ENCODE measurements at places on chromosomes 7 and 10.

DNA sequence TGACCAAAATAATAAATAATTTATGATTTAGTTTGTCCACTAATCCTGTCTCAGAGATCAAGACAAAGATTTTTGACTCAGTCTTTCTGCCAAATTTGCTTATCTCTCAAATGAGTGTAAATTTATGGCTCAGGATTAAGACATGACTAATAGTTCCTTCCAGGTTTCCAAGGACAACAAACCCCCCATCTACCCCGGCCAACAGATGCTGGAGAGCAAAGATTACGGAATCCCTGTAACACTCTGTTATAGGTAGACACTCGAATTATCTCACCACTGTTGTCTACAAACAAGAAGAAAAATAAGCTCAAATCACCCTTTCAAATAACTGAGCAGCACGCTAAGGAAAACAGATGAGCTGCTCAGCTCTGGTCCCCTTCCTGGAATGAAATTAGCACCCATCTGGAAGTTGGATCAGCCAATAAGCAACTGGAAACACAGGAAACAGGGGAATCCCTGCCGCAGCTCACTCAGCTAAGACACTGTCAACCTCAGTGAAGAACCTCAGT lies 56.8 kb upstream of the SVIL start:
- no peak for DNase-seq

GRCh38 chr10:17671307-17671706 lies 27.4 kb downstream of the STAM start:
- no peak for DNase-seq

DNA sequence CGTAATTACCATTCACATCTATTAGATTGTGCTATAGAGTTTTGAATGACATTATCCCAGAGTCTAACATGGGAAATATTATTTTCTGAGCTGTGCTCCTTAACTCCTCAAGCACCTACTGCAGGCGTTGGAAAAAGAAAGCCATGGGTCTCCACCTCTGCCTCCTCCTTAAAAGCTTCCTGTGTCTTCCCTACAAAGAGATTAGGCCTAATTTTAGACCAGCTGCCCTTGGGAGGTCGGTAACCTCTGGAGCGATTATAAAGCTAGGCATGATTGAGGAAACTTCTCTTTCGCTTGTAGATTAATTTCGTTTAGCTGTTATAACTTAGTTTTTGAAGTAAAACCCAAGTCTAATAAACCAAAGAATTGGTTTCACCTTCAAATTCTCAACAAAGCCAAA lies 75.2 kb downstream of the PLXDC2 start:
- DNase-seq = no peak

GRCh38 chr10:132065491-132066105 lies at the start of gene JAKMIP3:
TSS of gene JAKMIP3 (plus strand) at chr10:132065946. CDS start at chr10:132104809, 38,863 bp downstream.
- no peak for DNase-seq

- DNase-seq = no peak
Observed at GRCh38 chr7:150383710-150384397, 4.7 kb downstream of the ZNF775 start.

DNA sequence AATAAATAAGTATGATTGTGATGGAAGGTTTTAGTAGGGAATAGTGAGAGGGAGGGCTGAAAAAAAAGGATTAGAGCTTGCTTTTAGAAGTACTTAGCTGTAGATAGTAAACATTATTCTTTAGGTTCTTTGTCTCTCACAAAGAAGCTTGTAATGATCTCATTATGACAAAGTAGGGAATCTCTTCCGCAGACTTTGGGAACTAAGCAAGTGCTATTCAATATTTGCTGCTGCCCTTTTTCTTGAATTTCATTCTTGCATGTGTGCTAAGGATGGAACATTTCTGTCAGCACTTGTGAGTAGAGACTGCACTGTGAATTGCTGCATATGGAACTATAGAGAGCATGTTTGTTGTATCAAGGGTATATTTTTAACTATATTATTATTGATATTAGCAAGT lies 173.4 kb downstream of the ST7 start:
- no peak for DNase-seq

GRCh38 chr7:47474937-47475879 lies 106.7 kb downstream of the TNS3 start:
- no peak for DNase-seq

GRCh38 chr7:117403737-117404136 lies 23.6 kb downstream of the ASZ1 start:
- DNase-seq = no peak

- no peak for DNase-seq
Observed at GRCh38 chr7:100013328-100013676, 2.1 kb upstream of the ZKSCAN1 start.

- no peak for DNase-seq
Observed at GRCh38 chr7:158828133-158829020, 932 bp downstream of the ESYT2 start.

- no peak for DNase-seq
Observed at GRCh38 chr7:16412274-16413254, 8.8 kb downstream of the CRPPA start.

- no peak for DNase-seq
Observed at GRCh38 chr7:51158742-51159445, 157.7 kb downstream of the COBL start.

- DNase-seq = no peak
Observed at GRCh38 chr7:79182283-79182682, 271.2 kb downstream of the MAGI2 start.

DNA sequence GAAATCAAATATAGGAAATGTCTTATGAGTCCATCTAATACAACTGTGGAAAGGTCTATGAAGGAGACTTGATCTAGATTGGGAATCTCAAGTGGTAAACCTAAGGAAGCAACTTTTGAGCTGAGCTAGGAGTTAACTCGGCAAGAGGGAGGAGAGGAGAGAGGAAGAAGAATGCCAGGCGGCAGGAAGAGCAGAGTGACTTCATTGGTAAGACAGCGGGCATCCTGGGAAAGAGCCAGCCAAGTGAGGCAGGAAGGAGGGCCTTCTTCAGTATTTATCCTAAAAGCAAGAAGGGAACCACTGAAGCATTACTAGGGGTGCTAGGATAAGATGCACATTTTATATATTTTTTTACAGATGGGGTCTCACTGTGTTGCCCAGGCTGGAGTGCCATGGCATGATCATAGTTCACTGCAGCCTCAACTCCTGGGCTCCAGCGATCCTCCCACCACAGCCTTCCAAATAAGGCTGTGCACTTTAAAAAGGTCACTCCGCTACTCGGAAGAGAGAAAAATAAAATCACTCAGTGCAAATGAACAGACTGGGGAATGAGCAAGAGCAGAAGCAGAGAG lies 2.0 kb downstream of the BCL7B start:
- DNase-seq = no peak

GRCh38 chr7:115235075-115235474 lies 313.2 kb downstream of the MDFIC start:
- DNase-seq = no peak

DNA sequence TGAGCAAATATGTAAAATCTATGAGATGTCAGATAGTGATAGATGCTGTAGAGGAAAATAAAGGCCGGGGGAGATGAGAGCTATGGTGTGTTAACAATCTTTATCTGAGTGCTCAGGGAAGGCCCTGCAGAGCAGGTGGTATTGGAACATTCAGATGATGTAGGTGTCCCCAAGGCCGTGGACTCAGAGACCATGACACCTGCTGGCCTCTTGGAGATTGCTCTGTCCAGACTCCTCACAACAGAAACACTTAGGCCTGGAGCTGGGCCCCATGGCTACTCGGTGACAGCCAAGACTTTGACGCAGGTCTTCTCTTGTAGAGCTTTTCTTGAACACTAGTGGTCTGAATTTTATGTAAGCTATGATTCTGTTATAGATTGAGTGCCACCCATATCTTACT lies 13.3 kb downstream of the AKR1E2 start:
- DNase-seq = no peak

- no peak for DNase-seq
Observed at GRCh38 chr7:46195934-46196333, 274.9 kb upstream of the IGFBP3 start.

- no peak for DNase-seq
Observed at GRCh38 chr7:75771224-75771623, 787 bp downstream of the CCL26 start.

DNA sequence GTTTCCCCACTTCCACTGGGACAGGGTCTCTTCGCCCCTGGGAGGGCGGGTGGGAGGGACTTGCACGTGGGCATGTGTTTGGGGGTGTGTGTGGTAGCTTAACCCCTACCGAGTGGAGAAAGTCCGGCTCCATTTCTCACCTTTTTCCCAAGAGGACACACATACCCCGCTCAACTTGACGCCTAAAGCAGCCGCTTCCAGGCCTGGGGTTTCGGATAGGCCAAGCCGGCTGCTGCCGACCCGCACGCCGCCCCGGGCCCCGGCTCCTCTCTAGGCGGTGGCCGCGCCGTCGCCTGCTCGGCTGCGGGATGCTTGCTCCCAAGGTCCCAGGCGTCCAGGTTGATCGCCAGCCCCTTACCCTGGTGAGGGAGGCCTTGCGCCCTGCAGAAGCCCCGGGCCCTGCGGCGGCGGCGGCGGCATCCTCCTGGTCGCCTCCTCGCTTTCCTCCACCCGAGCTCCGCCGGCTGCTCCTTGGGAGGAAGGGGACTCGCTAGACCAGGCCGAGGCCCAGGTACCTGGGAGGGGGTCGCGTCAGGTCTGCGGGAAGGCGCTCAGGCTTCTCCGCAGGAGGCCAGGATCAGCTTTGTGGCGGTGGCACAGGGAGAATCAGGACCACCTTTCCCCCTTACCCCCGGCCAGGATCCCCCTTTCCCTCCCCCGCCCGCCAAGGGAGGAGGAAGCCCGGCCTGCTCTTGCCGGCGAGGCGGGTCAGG lies 3.2 kb upstream of the GATA3 start:
- no peak for DNase-seq

DNA sequence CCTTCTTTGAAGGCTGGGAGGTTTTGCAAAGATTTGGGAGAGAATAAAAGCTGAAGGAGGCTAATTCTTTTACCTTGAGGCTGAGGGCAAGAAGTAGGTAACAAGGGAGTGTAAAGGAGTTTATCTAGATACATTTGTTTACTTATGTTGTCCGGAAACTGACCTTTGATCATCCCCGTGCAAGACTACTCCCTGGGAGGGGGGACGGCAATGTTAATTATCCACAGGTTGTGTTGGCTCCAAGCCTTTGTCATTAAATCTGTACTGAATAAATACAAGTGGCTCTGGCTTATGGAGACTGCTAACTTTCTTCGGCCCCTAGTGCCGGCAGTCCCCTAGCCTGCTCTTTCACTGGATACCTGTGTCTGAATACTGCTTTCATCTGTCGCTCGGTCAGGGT lies 1250.6 kb upstream of the LRRTM3 start:
- no peak for DNase-seq

All from activated T-helper 9 cell treated with anti-CD3 and anti-CD28 coated beads, Interleukin-2, amount 50 U/mL, for 16 hours (primary cell).